ENCODE measurements at places on chromosomes 7 and 10.

DNA sequence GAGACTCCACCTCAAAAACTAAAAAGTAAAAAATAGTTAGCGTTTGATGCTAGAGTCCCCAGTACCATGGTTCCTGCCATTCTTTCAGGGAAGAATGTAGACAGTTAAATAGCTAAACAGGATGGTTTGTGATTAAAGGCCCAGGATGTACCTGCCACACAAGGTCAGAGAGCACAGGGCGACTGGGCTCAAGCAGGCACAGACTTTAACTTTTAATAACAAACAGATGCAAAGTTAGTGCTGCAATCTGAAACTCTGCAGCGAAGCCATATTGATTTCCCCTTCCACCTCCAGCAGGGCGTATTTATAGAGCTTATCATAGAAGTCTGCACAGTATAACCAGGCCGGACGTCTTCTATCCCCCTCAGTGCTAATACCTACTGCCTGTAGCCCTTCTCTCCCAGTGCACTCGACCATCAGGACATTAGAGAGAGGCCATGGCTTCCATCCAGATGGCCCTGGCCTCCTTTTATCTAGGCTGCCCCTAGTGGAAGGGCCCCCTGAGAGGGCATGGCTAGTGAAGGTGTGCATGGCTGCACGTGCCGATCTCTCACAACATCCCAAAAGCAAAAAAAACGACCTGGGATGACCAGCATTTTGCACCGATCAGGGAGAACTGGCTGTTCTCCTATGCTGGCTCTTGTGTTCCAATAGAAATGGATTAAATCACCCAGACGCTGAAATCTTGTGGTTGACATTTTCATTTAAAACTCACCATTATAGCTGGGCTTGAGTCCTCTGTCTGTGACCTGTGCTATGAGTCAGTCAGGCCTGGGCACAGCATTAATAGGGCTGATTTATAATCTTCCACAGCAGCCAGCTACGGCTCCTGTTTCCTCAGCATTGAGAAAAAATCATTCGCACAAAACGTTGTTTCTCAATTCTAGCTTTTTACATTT is 7.6 kb upstream of the BAG3 start:
- DNase-seq, result no peak
- H3K27ac ChIP-seq, result no peak overlapping the region
- H3K36me3 ChIP-seq, result no peaks in the 10 kb centered on the region

GRCh38 chr10:63206997-63207811 is 74.1 kb downstream of the NRBF2 start:
- H3K4me1 ChIP-seq, result peaks cover 54% of the 10 kb centered on the region
- H3K4me3 ChIP-seq, result peak overlapping the region; percentile 29
- no peaks in the 10 kb centered on the region for H3K36me3 ChIP-seq
- DNase-seq, result peak; percentile 93

DNA sequence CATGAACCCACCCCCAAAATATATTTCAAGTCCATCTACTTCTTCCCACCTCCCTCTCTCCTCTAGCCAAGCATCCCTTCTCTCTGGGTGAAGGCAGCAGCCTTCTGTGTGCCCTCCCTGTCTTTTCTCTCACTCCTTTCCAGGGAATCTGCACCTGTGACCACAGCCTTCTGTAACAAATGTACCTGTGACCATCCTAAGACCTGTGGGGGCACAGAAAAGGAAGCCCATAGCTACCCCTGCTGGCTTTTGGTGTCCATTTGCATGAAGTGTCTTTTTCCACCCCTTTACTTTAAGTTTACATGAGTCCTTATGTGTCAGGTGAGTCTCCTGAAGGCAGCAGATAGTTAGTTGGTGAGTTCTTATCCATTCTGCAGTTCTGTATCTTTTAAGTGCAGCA is 2.0 kb upstream of the TBXAS1 start:
- H3K4me3 ChIP-seq, result no peak overlapping the region
- H3K4me1 ChIP-seq, result peaks cover 22% of the 10 kb centered on the region
- H3K36me3 ChIP-seq, result no peaks in the 10 kb centered on the region
- DNase-seq, result peak; percentile 50
- no peaks in the 10 kb centered on the region for H3K27me3 ChIP-seq

GRCh38 chr10:133258818-133259601 is 17.7 kb downstream of the ADAM8 start:
- peaks cover 30% of the 10 kb centered on the region for H3K27me3 ChIP-seq
- DNase-seq, result peak; percentile 13
- no peaks in the 10 kb centered on the region for H3K36me3 ChIP-seq
- peaks cover 26% of the 10 kb centered on the region for H3K4me1 ChIP-seq
- H3K27ac ChIP-seq, result no peak overlapping the region

DNA sequence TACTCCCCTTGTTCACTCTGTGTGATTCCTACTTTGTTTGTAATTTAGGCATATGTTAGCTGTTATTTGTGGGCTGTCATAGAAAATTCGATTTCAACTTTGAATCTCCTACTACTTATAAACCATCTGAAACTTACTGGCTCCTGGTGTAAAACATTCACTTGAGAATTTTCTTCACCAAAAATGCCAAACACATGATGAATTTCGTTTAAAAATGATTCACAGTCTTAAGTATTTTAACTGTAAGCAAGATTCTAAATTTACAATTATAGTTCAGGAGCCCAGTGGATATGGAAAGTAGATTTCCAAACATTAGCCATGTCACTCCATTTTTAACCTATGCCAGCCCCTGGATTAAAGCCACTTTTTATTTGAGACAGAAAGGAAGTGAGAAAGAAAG is 3.1 kb downstream of the CPED1 start:
- H3K27me3 ChIP-seq, result no peaks in the 10 kb centered on the region
- H3K4me3 ChIP-seq, result peak overlapping the region; percentile 64
- no peaks in the 10 kb centered on the region for H3K36me3 ChIP-seq
- peak overlapping the region; percentile 58 for H3K27ac ChIP-seq

GRCh38 chr7:130153211-130153908 is 51.8 kb downstream of the TMEM209 start:
- H3K27ac ChIP-seq, result no peak overlapping the region
- DNase-seq, result no peak
- H3K36me3 ChIP-seq, result no peaks in the 10 kb centered on the region

GRCh38 chr10:2817940-2818636 is 249.3 kb upstream of the PFKP start:
- H3K36me3 ChIP-seq, result no peaks in the 10 kb centered on the region
- no peak overlapping the region for H3K4me3 ChIP-seq
- no peak overlapping the region for H3K27ac ChIP-seq

- no peaks in the 10 kb centered on the region for H3K36me3 ChIP-seq
- peaks cover 8% of the 10 kb centered on the region for H3K4me1 ChIP-seq
- no peaks in the 10 kb centered on the region for H3K27me3 ChIP-seq
- no peak overlapping the region for H3K27ac ChIP-seq
- DNase-seq, result no peak
These were observed 157.2 kb upstream of the SLC25A13 start for GRCh38 chr7:96479015-96479645.

- peaks cover 1% of the 10 kb centered on the region for H3K27me3 ChIP-seq
- peaks cover 4% of the 10 kb centered on the region for H3K4me1 ChIP-seq
- no peak overlapping the region for H3K4me3 ChIP-seq
- DNase-seq, result no peak
- no peaks in the 10 kb centered on the region for H3K36me3 ChIP-seq
These were observed 3.8 kb downstream of the ALOX5 start for GRCh38 chr10:45377858-45378257.

GRCh38 chr10:98478430-98479222 is 31.9 kb upstream of the HPS1 start:
- H3K27ac ChIP-seq, result no peak overlapping the region
- peaks cover 16% of the 10 kb centered on the region for H3K4me1 ChIP-seq
- no peak for DNase-seq
- no peak overlapping the region for H3K4me3 ChIP-seq
- H3K27me3 ChIP-seq, result no peaks in the 10 kb centered on the region

DNA sequence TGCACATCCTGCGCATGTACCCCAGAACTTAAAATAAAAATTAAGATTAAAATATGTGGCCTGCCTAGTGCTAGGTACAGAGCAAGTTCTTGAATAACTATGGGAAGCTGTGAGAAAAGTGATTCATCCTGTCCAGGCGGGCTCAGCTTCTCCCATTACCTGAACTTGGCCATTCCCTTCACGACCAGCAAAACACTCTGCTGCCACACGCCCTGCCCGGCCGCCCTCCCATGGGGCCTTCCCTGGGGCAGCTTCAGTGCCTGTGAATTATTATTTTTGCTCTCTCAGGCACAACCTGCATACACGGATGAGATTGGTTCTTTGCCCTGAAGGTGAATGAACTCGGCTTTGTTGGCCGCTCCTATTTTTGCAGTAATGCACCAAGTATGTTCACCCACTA is 209.2 kb upstream of the SHH start:
- peaks cover 68% of the 10 kb centered on the region for H3K27me3 ChIP-seq
- no peak overlapping the region for H3K4me3 ChIP-seq
- H3K36me3 ChIP-seq, result no peaks in the 10 kb centered on the region
- no peak overlapping the region for H3K27ac ChIP-seq
- H3K4me1 ChIP-seq, result no peaks in the 10 kb centered on the region
- DNase-seq, result no peak

- H3K4me1 ChIP-seq, result no peaks in the 10 kb centered on the region
- no peak overlapping the region for H3K27ac ChIP-seq
- no peaks in the 10 kb centered on the region for H3K27me3 ChIP-seq
These were observed 254.1 kb downstream of the TNS3 start for GRCh38 chr7:47327698-47328391.

- H3K4me1 ChIP-seq, result peaks cover 3% of the 10 kb centered on the region
- DNase-seq, result no peak
- H3K4me3 ChIP-seq, result no peak overlapping the region
- H3K36me3 ChIP-seq, result no peaks in the 10 kb centered on the region
These were observed 58.5 kb downstream of the CLRN3 start for GRCh38 chr10:127834221-127834620.

DNA sequence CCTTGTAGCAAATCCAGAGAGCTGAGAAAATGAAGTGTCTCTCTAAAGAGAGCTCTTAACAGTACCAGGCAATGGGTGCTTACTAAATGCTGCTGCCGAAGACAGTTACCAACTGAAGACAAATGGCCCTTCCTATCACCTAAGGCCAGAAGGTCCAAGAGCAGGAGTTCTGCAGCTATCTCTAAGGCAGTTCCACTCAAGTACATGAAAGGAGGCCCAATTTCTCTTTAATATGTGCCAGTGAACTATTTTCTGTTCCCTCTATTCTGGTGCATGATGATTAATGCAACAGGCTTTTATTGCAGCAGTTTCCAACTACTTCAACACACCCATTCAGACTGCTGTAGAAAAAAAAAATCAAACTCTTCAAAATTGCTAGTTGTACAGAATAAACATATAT is 122.5 kb downstream of the SLC25A13 start:
- H3K36me3 ChIP-seq, result no peaks in the 10 kb centered on the region
- H3K4me1 ChIP-seq, result no peaks in the 10 kb centered on the region
- no peak overlapping the region for H3K4me3 ChIP-seq
- DNase-seq, result no peak
- no peak overlapping the region for H3K27ac ChIP-seq

DNA sequence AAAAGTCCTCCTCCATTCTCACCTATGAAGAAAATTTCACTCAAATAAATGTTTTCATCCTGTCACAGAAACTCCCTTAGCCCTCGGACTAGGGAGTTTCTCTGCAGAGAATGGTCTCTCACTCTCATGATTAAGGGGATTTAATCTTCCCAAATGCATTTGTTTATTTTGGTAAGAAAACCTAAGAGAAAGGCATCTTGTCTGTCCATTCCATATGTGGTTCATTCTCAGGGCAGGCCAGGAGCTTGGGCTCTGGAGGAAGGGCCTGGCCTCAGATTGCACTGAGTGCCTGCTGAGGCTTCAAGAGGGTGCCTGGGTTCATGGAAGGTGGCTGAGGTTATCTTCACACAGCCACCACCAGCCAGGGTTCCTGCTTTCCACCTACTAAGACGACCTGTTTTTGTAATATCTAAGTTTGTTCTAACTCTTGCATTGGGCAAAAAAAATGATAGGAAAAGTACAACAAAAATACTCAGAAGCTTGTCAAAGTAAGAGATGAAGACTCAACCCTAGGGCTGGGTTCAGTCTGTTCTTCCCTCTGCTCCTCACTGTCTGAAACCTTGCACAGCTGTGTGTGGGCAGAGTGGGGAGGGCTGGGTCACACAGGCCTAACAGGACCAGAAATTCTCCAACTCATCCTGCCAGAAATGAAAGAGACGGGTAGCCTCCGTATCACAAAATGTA is 186.7 kb downstream of the CXCL12 start:
- no peak overlapping the region for H3K27ac ChIP-seq
- H3K4me1 ChIP-seq, result no peaks in the 10 kb centered on the region
- DNase-seq, result no peak
- no peak overlapping the region for H3K4me3 ChIP-seq
- H3K36me3 ChIP-seq, result no peaks in the 10 kb centered on the region

- no peaks in the 10 kb centered on the region for H3K27me3 ChIP-seq
- no peak overlapping the region for H3K27ac ChIP-seq
- peak; percentile 29 for DNase-seq
- H3K36me3 ChIP-seq, result no peaks in the 10 kb centered on the region
- no peak overlapping the region for H3K4me3 ChIP-seq
These were observed 82.7 kb downstream of the FAM204A start for GRCh38 chr10:118259288-118259906.

DNA sequence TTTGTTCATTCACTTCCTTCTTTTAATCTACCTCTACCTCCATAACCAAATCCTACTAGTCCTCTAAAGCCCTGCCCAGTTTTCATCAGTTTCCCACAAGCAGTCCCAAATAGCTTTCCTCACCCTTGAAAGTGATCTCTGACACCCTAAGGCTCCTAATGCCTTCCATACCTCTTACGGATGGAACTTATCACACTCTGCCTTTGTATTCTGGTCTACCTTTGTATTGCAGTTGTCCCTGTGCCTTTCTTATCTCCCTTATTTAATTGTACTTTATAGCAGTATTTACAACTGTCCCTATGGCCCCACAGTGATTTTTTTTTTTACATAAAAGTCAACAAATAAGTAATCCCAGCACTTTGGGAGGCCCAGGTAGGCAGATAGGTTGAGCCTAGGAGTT is 33.8 kb downstream of the ACSL5 start:
- H3K27ac ChIP-seq, result no peak overlapping the region
- H3K4me3 ChIP-seq, result no peak overlapping the region
- no peaks in the 10 kb centered on the region for H3K27me3 ChIP-seq
- no peaks in the 10 kb centered on the region for H3K4me1 ChIP-seq
- DNase-seq, result no peak

- H3K4me3 ChIP-seq, result no peak overlapping the region
- no peaks in the 10 kb centered on the region for H3K4me1 ChIP-seq
- DNase-seq, result no peak
- H3K27me3 ChIP-seq, result no peaks in the 10 kb centered on the region
These were observed 191.0 kb upstream of the BET1 start for GRCh38 chr7:94195201-94195600.

DNA sequence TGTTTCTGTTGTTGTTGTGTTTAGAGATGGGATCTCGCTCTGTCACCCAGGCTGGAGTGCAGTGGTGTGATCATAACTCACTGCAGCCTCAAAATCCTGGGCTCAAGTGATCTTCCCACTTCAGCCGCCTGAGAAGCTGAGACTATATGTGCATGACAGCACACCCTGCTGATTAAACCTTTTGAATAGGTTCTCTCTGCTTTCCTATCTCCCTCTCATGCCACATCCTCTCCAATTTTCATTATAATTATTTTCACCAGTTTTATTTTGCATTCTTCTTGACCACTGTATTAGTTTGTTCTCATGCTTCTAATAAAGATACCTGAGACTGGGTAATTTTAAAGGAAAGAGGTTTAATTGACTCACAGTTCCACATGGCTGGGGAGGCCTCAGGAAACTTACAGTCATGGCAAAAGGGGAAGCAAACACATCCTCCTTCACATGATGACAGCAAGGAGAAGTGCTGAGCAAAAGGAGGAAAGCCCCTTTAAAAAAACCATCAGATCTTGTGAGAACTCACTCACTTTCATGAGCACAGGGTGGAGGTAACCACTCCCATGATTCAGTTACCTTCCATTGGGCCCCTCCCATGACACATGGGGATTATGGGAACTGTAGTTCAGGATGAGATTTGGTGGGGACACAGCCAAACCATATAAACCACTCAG is 12.9 kb downstream of the AGK start:
- no peaks in the 10 kb centered on the region for H3K27me3 ChIP-seq
- H3K4me1 ChIP-seq, result peaks cover 18% of the 10 kb centered on the region
- peak overlapping the region; percentile 31 for H3K27ac ChIP-seq
- peak; percentile 42 for DNase-seq

Measured in MM.1S (cell line).